Spleen (tissue), 13 donors: ENCODE measurements at places on chromosomes 11 and 22. TPM values are rescaled to one million over a fixed set of nuclear protein-coding genes. Genes with fewer than 3 reads are reported as not detected.
A peak's percentile ranks its signal among the peaks of the same experiment; 100 is the strongest.

The LGR4 gene
- polyA plus RNA-seq: 1.5 TPM

The BIK gene
- polyA plus RNA-seq: 14.2 TPM

The HORMAD2 gene
- not detected for polyA plus RNA-seq

The OR52A1 gene
- polyA plus RNA-seq: not detected

- H3K4me1 ChIP-seq: peaks cover 34% of the 10 kb centered on the region
- DNase-seq: peak; percentile 90
- no peaks in the 10 kb centered on the region for H3K27me3 ChIP-seq
- H3K4me3 ChIP-seq: peak overlapping the region; percentile 90
Measured at GRCh38 chr11:117232911-117233409, 489 bp downstream of the RNF214 start.

DNA sequence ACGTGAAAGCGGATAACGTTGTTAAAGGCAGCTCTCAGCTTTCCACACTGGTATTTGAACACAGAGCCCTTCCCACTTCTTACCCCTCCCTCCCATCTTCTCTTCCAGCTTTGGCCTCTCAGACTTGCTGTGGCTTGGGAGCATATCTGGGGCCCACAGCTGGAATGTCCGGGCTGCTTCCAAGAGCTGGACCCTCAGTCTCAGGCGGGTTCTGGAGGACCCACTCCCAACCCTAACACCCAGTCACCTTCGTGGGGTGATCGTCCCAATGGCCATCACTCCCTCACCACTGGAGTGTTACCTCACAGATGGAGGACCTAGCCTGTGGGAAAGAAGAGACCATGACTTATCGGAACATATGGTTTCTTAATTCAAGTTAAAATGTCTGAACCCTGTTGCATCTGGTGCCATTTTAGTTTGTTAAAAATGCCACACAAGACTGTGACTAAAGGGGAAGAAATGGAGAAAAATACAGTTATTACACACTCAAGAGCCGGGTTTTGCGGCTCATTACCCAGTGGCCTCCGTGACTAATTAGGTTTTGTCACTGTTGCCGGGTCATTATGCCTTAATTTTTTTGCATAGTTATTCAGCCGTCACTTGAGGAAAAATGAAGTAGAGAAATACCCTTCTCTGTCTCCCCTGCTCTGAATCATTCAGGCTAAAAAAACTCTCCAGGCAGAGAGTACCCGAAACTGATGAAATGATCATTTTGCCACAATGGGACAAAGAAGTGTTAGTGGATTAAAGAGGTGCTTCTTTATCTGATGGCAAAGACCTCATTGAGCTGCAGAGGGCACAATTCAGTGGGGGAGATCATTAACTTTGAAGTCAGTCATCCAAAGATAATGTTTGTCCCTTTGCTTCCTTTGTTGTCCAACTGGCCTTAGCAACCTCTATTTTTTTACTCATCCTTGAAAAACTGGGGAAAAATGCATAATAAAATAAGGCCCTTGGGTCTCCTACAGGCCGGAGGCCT is 87.2 kb upstream of the HTATIP2 start:
- DNase-seq: no peak
- no peak overlapping the region for H3K27ac ChIP-seq
- no peaks in the 10 kb centered on the region for H3K36me3 ChIP-seq
- H3K27me3 ChIP-seq: no peaks in the 10 kb centered on the region
- H3K4me3 ChIP-seq: no peak overlapping the region
- H3K4me1 ChIP-seq: no peaks in the 10 kb centered on the region

- no peak for DNase-seq
- no peaks in the 10 kb centered on the region for H3K36me3 ChIP-seq
- H3K4me1 ChIP-seq: peaks cover 11% of the 10 kb centered on the region
- H3K4me3 ChIP-seq: no peak overlapping the region
Measured at GRCh38 chr11:118708296-118708695, 28.8 kb upstream of the TREH start.

- no peak for DNase-seq
- H3K27me3 ChIP-seq: no peaks in the 10 kb centered on the region
- H3K27ac ChIP-seq: peak overlapping the region; percentile 13
- no peak overlapping the region for H3K4me3 ChIP-seq
Measured at GRCh38 chr11:77402218-77402556, 71.7 kb downstream of the PAK1 start.

DNA sequence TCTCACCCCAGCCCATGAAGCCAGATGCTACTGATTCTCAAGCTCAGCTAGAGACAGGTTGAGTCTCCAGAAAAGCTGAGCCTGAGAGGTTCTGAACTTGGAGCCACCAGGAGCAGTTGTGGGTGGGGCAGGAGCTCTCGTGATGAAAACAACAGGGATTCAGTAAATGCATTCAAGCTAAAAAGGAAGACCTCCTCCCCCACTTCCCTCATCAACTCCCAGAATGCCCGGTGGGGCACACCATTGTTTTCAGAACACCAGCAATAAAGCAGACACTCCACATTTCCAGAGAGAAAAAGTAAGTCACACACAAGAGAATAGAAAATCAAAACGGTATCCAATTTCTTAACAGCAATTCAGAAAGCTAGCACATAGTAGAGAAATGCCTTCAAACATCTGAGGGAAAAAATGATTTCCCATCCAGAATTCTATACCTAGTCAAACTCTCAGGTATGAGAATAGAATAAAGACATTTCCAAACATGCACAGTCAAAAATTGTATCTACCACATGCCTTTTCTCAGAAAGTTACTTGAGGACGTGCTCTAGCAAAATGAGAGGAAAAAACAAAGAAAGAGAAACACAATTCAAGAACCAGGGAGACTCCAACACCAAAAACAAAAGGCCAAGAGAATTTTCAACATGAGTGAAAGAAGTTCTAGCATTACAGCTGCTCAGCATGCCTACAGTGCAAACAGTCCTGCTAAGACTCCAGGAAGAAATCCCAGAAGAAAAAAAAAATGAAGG is 56.8 kb downstream of the CDKN1C start:
- H3K27me3 ChIP-seq: no peaks in the 10 kb centered on the region
- H3K4me3 ChIP-seq: no peak overlapping the region
- peaks cover 20% of the 10 kb centered on the region for H3K4me1 ChIP-seq
- no peak overlapping the region for H3K27ac ChIP-seq
- no peaks in the 10 kb centered on the region for H3K36me3 ChIP-seq

DNA sequence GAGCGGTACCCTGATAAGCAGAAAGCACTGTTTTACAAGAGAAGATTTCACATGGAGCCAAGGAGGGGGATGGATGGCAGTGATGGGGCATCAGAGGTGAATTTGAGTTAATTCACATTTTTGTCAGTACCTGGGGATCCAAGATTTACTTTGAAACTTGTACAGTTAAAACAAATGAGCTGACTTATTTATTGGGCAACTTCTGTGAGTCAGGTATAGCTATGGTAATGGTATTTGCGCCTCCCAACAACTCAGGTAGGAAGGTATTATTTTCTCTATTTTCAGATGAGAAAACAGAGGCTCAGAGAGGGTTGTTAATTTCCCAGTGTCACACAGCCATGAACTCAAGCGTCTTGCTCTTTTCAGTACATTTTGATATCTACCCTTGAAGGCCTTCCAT is 83.6 kb downstream of the PRR5L start:
- no peaks in the 10 kb centered on the region for H3K36me3 ChIP-seq
- H3K4me1 ChIP-seq: peaks cover 35% of the 10 kb centered on the region
- DNase-seq: no peak
